CD4-positive, alpha-beta T cell treated with Interleukin-6 for 4 hours (primary cell): ENCODE measurements at places on chromosomes 4 and X.

- no peak for DNase-seq
Observed at GRCh38 chrX:31021537-31021936, 50.3 kb downstream of the FTHL17 start.

GRCh38 chr4:73404042-73404441 is at the start of gene ALB:
Gene ALB, plus strand, starts transcription at chr4:73404287. Its CDS starts 41 bp downstream, at chr4:73404328.
- DNase-seq, result no peak

DNA sequence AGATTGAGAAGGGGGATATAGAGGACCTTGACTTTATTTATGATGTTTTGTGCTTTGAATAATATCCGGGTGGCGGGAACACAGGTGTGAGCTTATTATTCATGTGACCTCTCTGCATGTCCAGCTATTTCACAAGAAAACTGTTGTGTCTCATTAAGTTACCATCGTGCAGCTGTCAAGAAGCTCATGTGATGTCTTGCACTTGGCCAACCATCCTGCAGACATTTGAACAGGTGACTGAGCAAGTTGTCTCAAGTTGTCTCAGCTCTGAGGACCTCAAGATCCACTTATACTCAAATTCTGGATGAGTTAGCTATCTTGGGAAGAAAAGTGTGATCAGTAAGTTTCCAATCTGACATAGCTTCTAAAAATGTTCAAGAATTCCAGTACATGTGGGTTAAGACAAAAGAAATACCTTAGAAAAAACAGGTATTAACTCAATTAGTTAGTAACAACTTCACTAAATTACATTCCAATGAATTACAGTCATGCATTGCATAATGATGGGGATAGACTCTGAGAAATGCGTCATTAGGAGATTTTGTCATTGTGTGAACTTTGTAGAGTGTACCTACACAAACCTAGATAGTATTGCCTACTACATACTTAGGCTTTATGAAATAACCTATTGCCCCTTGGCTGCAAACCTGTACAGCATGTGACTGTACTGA is 462.2 kb downstream of the INPP4B start:
- no peak for DNase-seq

DNA sequence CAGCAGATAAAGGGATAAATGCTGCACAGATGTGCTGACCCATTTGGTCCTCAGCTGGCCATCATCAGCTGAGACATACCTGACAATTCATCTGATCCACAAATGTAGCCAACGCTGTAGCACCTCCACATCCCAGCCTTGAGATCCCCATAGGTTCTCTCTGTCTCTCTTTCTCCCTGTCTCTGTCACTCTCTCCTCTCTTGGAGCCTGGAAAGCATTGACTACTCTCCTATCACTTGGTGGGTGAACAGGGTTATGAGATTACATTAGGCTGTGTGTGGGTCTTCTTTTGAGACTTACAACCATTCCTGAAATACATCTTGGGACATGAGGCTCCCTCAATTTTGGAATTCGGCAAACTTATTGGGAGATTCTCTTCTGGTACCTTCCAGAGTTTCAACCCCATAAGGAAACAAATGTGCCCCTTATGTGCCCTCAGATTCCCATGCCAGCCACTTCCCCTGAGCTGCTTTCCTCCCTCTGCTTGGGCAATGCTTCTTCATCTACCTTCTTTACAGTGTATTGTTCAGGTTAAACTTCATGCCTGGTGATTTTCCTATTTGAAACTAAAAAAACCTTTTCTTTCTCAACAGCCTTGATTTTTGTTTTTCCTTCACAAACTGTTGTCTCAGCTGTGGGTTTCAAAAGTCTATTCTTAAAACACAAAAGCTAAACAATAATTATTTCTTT is 29.1 kb upstream of the FGF2 start:
- DNase-seq, result no peak

- no peak for DNase-seq
Observed at GRCh38 chrX:2875798-2876399, 47.2 kb downstream of the GYG2 start.

- DNase-seq, result no peak
Observed at GRCh38 chr4:1369479-1370079, 22.6 kb downstream of the UVSSA start.

DNA sequence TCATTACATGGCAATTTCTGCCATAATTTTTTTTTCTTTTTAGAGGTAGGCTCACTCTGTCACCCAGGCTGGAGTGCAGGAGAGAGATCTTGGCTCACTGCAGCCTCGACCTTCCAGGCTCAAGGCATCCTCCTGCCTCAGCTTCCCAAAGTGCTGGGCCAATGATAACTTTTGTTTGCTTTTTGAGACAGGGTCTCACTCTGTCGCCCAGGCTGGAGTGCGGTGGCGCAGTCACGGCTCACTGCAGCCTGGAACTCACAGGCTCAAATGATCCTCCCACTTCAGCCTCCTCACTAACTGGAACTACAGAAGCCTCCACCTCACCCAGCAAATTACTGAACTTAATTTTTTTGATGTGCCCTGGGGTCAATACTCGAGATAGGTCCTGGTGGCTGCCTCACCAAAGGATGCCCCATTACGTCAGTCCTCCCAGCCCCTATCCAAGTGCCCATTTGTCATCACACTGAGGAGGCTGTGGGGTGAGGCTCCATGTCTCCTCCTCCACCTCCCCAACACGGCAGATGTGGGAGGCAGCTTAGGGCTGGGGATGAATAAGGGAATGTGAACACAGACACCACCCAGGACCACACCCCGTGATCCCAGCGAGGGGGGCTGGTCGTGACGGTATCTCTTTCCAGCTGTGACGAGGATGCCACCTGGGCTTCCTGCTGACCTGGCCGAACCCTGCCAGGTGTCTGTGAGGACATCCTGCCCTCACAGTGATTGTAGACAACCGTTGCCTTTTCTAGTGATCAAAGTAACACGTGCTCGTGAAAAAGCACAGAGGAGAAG is 12.4 kb upstream of the NKX1-1 start:
- no peak for DNase-seq

DNA sequence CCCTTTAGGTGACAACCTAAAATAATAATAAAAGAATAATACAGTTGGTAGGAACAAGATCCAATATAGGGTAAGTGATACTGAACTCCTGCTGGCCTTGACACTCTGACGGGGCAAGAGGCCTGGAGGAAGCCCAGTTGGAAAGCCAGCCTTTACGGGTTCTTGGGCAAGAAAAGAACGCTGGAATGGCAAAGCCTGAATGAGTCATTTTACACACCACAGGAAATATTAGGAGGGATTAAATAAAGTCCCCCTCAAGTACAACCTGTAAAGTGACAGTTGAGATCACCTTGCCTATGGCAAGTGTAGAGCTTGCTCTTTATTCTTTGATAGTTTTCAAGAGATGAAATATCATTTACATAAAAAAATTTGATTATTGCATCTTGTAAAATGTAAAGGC is 244.5 kb upstream of the TLL1 start:
- no peak for DNase-seq

DNA sequence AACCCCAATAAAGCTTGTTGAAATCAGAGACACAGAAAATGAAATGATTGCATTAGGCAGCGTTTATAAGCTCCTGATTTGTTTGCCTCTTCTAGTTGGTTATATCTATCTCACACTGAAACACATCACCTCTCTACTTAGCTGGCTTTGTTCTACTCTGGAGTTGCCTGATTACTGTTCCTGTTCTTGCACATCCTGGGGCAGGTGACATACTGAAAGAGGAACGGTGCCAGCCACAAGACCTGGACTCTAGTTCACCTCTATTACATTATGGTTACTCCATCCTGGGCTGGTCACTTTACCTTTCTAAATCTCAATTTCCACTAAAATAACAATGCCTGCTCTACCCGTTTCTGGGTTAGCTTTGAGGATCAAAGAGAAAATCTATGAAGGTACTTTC is 47.9 kb downstream of the TRIM2 start:
- DNase-seq, result no peak

GRCh38 chrX:52425775-52426174 is 57.0 kb downstream of the XAGE2 start:
- DNase-seq, result no peak

- DNase-seq, result no peak
Observed at GRCh38 chrX:129091097-129091496, 432.2 kb downstream of the SMARCA1 start.

DNA sequence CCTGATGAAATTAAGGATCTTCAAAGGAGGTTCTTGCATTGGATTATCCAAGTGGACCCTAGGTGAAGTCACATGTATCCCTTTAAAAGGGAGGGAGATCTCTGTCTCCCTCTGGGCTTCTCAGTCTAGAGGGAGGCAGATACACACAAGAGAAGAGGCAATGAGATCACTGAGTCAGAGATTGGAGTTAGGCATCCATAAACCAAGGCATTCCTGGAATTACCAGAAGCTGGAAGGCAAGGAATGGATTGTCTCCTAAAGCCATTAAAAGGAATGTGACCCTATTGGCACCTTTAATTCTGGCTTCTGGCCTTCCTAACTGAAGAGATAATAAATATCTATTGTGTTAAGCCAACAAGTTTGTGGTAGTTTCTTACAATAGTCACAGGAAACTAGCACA is 383.2 kb downstream of the PACRGL start:
- no peak for DNase-seq

GRCh38 chr4:83281307-83281706 is 3.3 kb downstream of the COQ2 start:
- DNase-seq, result no peak
